ENCODE measurements at places on chromosomes 1 and 21.

DNA sequence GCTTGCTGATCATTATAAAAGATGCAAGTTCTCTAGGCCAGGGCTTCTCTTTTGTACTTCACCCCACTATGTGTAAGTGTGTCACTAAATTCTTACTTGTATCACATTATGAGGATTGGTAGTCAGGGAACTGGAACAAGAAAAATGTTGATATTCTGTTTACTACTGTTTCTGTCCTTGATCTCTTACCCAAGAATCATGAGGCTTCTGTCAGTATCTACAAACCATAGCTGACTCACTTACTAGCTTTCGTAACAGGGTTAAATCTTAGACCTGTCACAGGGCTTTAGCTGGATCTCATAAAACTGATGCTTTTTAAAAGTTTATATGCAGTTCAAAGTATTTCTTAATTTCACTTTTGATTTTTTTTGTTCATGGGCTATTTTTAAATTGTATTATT, 681.2 kb downstream of the PLPP3 start:
- no peak for DNase-seq

GRCh38 chr1:235108876-235109275, 19.8 kb downstream of the TOMM20 start:
- DNase-seq, result no peak

DNA sequence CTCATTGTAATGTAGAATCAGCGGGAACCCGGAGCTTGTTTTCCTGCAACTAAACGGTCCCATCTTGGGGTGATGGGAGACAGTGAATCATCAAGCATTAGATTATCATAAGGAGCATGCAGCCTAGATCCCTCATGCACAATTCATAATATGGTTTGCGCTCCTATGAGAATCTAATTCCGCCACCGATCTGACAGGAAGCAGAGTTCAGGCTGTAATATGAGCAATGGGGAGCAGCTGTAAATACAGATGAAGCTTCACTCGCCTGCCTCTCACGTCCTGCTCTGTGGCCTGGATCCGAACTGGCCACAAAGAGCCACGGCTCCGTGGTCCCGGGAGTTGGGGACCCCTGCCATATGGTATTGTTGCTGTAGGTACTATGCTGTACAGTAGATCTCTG, 1.6 kb downstream of the IFI44 start:
- no peak for DNase-seq

- DNase-seq, result no peak
These were observed 1.1 kb upstream of the DMBX1 start for GRCh38 chr1:46488343-46489168.

DNA sequence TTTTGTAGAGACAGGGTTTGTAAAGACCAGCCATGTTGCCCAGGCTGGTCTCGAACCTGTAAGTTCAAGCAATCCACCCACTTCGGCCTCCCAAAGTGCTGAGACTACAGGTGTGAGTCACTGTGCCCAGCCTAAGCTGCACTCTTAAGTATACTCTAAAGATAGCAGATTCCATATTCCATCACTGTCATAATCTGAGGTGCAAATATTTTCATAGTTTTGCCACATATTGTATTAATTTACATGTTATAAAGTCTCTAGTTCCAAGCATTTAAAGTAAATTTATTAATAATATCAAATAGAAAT, 121.3 kb downstream of the HFM1 start:
- DNase-seq, result no peak

GRCh38 chr1:87362063-87362833, 33.6 kb downstream of the LMO4 start:
- DNase-seq, result no peak

GRCh38 chr1:155079210-155079486, 511 bp downstream of the EFNA3 start:
- DNase-seq, result no peak

DNA sequence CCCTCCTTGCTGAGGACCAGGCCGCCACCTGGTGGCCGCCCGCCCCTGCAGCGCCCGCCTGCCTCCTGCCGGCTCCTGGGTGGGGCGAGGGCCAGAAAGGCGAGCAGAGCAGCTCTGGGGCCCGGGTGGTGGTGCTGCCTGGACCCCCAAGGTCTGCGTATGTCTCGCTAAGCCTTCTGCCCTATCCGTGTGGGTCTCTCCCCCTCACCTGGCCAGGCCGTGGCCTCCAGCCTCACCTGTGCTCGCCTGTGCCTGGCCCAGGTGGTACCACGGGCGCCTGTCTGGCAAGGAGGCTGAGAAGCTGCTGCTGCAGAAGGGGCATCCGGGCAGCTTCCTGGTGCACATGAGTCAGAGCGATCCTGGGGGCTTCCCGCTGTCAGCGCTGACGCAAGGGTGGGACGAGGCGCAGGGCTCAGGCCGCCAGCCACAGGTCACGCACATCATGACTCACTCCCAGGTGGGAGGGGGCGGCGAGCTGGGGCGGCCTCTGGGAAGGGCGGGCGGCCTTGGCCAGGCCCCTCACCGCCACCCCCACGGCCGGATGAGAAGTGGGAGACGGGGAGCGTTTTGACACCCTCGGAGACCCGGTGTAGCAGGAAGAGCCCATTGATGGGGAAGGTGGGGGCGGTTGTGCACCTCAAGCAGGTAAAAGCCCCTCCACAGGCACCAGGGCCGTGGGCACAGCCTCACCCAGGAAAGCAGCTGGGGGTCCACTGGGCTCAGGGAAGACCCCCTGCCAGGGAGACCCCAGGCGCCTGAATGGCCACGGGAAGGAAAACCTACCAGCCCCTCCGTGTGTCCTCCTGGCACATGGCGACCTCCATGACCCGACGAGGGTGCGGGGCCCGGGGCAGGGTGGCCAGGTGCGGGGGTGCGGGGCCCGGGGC, 9.9 kb downstream of the RNF223 start:
- DNase-seq, result peak; percentile 96

DNA sequence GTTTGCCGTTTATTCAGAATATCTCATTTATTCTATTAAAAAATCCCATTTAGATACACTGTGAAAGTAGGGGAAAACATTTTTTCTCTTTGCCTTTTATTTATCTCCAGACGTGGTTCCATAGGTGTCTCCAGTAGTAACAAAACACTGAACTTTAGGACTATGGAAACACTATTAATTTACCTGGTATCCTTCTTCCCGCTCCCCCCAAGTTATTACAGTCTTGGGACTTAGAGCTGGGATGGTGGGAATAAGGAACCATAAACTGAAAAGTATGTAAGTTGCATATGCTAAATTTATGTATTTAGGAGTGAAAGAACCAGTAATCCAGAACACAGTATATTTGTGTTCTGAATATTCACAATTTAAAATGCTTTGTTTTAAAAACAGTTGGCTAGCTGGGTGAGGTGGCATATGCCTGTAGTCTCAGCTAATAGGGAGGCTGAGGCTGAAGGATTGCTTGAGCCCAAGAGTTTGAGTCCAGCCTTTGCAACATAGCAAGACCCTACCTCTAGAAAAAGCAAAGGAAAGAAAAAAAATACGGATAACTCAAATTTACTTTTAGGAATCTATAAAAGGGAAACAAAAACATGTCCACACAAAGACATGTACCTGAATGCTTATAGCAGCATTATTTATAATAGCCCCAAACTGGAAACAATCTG, 3.1 kb downstream of the DNAJB4 start:
- DNase-seq, result no peak

DNA sequence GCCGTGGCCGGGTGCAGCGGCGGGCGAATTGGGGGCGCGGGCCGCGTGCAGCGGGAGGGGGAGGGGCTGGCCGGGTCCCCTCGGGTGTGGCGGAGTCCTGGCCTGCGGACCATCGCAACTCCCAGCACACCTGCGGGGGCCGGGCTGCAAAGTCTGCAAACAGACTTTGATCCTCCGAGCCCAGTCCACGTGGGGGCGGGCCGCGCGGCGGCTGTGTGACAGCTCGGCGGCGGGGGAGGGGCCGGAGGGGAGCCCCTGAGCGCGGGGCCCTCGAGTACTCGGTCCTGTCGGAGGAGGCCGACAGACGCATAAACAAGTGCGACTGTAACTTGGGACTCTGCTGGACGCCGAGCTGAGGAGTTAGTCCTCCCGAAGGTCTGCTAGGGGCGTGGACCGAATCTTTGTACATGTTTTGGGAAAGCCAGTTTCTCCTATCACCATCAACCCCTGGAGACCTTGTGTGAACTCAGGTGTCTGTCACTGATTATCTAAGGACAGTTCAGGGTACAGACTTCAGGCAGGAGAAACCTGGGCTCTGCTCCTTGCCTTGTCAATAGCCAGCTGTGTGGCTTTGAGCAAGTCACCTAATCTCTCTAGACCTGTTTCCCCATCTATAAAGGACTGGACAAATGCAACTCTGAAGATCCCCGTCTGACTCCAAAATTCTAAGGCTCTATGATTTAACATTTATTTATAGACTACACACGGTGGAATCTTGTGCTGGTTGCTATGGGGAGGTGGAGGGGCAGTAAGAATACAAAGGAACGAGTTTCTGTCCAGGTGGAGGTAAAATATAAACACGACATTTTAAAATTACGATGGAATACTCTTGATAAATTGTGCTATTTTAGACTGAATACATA, 710 bp upstream of the SLC30A1 start:
- DNase-seq, result peak; percentile 92

GRCh38 chr1:85463731-85464496, 1.0 kb downstream of the DDAH1 start:
- DNase-seq, result no peak

DNA sequence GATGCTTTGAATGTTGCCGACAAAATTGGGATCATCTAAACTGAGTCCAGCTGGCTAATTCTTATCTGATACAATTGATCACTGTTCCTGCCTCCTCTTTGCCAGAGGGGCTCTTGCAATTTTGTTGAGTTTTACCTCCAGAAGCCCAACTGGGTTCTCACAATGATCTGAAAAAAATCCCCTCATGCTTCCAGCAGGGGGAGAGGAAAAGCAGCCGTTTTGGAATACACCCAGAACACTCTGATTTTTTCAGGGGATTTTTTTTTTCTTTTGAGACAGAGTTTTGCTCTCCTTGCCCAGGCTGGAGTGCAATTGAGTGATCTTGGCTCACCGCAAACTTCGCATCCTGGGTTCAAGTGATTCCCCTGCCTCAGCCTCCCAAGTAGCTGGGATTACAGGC, 13.9 kb upstream of the RERE start:
- no peak for DNase-seq

DNA sequence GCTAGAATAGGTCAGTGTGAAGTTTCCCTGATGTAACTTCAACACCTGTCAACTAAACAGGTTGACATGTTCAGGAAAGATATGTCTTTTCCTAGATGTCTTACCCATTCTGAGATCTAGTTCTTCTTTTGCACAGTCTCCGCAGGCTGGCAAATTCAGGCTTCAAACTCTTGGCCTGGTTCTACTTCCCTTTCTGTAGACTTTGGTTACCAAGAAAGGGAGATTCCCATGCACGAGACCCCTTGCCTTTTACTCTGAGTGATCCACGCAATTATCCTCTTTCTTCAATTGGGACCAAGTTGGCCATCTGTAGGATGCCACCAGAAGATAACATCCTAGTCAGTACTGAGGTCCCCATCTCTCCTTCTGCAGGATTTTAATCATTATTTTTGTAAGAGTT, 2.0 kb downstream of the CFAP45 start:
- no peak for DNase-seq

DNA sequence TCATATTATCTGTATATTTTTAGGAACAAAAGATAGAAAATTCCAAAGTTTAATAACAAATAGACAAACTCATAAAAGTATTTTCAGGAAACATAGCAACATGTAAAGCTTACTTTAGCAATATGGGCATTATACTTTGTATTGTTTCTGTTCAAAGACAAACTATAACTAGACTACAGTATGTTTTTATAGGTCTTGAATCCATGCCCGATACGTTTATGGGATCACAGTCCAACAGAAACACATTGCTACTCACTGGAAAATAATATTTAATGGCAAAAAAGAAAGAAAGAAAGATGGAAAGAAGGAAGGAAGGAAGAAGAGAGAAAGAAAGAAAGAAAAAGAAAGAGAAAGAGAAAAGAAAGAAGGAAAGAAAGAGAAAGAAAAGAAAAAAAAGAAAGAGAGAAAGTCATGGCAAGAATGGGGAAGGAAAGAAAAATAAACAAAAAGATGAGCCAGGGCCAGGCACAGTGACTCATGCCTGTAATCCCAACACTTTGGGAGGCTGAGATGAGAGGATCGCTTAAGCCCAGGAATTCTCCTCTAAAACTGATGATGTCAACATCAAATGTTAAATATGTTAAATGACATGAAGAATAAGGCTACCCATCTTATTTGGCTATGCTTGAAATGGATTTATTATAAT, 32.7 kb downstream of the TM2D1 start:
- no peak for DNase-seq

GRCh38 chr21:16619281-16619680, 889.5 kb downstream of the USP25 start:
- DNase-seq, result no peak

GRCh38 chr1:224509907-224510306, 75.3 kb upstream of the WDR26 start:
- no peak for DNase-seq

- DNase-seq, result no peak
These were observed 29.9 kb downstream of the TMCO1 start for GRCh38 chr1:165738794-165739193.

DNA sequence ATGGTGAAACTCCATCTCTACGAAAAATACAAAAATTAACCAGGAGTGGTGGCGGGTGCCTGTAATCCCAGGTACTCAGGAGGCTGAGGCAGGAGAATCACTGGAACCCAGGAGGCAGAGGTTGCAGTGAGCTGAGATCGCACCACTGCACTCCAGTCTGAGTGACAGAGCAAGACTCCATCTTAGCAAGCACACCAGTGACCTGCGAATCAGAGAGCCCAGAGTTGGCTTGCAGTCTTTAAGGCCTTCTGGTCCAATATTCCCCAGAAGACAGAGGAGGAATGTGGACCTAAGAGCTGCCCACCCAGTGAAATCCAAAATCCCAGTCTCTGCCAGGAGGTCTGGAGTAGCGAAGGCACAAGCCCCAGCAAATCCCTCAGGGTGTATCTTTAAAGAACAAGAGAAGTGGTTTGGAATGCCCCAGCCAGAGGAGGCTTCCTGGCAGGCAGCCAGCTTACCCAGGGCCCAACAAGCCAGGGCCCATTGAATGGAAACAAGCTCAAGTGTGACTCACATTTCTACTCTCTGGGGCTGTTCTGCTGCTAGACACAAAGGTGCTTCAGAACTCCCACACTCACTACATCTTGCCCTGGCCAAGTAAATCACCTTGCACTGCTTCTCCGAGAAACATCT, 23.9 kb downstream of the GPR161 start:
- DNase-seq, result peak; percentile 93

DNA sequence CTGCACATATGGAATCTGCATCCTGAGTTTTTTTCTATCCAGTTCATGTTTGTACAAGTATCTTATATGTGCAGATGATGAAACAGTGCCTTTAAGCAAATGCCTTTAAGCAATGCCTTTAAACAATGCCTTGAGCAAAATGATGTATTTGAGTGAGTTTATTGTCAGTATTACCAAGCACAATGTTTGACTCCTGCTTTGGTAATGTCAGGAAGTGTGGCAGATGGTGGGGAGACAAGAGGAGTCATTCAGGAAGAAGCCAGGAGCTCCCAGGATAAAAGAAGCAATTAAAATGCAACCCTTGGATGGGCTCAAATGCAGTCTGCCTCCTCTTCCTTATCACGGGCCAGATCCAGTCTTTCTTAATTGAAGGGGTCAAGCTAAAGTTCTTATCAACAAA, 108.7 kb upstream of the KCNJ15 start:
- no peak for DNase-seq

- no peak for DNase-seq
These were observed 195.1 kb downstream of the HHAT start for GRCh38 chr1:210523830-210524229.
